ENCODE measurements at places on chromosomes 5 and 9.

GRCh38 chr5:179044765-179045164 is 15.4 kb upstream of the ZNF354C start:
- no peak for DNase-seq

GRCh38 chr9:91900797-91901177 is 49.2 kb downstream of the ROR2 start:
- DNase-seq: no peak

- DNase-seq: no peak
Observed at GRCh38 chr9:35035851-35036701, 36.3 kb downstream of the VCP start.

GRCh38 chr9:72254901-72255545 is 105.8 kb downstream of the GDA start:
- no peak for DNase-seq

DNA sequence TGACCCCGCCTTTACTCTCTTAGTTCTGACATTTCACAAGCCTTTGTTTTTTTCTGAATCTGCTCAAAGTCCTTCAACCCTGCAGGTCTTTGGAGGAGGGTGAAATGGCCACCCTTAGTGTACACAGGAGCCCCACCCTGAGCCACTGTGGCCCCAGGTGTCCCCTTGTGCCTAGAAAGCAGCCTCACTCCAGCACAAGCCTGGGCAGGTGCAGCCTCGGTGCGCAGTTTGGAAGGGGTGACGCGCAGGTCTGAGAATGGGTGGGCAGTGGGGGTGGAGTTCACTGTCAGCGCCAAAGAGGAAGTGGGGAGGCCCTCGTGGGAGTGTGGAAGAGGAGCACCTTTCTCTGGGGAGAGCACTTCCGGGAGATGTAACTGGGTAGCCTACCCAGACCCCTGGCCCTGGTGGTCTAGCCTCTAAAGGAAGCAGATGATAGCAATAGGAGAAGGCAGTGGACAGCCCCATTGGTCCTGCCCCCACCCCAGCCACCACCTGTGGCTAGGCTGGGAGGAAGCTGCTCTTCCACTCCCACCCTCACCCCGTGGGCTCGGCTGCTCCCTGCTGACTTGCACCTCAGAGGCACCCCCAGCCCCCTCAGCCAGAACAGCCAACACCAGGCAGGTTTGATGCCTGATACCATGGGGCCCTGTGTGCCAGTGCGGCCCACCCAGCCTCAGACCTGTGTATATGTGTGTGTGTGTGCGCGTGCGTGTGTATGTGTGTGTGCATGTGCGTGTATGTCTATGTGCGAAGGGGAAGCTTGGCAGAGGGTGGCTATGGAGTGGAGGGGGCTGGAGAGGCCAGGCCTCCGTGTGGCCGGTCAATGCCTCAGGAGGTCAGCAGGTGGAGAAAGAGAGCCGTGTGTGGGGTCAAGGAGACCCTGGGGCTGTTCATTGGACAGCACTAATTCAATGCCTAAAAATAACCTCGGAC is 16.8 kb upstream of the DAB2IP start:
- no peak for DNase-seq

DNA sequence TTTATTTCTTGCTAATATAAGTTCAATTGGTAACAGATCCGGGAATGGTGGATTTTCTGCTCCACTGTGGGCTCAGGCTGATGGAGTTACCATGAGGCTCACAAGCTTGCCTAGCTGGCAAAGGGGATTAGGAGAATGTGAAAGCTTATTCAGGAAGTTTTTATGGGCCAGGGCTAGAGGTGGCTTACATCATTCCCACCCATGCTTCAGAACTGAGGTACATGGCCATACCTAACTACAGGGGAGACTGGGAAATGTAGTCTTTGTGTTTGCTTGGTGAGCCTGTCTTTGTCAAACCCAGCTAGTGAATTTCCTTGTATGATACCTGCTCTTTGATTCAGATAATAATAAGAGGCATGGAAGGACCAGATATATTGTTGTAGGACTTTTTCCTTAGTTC is 105.9 kb upstream of the DHFR start:
- DNase-seq: no peak

- no peak for DNase-seq
Observed at GRCh38 chr5:62029303-62029702, 276.7 kb upstream of the KIF2A start.

DNA sequence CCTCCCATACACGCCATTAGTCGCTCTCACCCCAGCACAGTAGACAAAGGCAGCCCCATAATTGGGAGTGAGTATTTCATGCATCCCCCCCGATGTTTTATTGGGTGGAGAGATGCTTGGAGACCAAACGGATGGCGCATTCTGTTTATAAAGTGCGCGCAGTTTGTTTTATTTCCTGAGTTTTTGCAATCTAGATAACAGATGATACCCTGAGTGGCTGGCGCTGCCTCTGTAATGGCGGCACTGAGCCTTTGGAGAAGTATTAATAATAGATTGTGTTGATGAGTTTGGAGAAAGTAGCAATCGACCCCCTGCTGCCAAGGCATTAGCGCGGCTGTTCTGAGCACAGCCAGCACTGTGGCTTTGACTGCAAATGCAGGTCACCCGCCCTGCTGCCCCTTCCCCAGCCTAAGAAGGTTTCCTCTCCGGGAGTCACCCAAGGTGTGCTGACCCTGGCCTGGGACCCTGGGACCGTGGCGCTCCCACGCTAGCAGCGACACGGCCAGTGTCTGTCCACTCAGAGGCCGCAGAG is 74.3 kb downstream of the LMX1B start:
- no peak for DNase-seq

DNA sequence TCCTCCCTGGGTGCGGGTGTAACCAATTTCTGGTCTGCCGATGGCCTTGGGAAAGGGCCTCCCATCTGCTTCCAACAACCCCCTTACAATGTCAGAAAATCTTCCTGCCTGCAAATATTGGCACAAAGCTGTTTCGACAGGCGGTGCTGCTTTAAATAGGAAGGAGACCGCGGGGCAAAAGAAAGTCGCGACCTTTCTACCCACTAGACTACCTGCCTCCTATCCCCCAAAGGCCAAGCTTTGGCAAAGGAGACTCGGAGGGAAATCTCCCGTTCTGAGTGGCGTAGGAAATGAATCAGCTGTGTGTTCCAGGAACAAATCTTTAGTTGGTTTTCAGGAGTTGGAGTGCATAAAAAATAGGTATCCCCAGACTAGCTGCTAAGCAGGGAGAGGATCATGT is 36.8 kb upstream of the NFIB start:
- no peak for DNase-seq

DNA sequence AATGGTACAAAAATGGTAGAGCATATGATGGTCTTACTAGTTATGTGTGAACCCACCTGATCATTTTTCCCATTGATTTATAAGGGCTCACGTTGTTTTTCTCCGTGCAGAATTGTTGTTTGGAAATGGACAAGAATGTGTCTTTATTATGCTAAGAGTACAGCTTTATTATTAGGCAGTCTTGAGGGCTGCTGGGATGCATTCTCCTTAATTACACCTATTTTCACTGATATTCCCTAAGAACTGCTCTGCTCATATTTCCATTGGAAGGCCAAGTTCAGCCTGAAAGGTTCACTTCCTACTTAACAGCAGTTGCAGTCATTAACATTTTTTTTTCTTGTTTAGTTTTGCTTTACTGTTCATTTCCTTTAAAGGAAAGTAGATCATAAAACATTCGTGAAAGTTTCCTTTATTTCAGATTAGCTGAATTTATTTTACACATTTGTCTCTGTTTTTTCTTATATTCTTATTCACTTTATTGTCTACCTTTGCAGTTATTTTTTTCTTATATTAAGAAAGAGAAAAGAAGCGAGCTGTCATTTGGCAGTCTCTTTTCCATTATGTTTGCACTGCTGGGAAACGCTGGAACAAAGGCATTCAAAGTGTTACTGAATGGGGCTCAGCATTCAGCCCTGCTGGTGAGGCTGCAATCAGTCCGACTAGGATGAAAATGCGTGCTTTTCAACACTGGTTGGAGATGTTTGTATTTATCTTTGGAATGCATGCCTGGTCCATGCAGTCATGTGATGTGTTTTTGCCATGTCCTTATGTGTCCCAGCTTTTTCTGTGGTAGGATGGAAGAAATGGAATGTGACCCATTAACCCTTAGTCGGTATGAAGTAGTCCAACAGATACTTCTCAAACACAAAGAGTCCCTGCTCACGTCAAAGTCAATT is 602.7 kb upstream of the ZNF608 start:
- no peak for DNase-seq

GRCh38 chr5:155091768-155092717 is 78.5 kb downstream of the KIF4B start:
- no peak for DNase-seq

GRCh38 chr9:70835323-70835722 is 286.1 kb downstream of the TRPM3 start:
- no peak for DNase-seq

- no peak for DNase-seq
Observed at GRCh38 chr5:57119031-57119430, 54.8 kb upstream of the GPBP1 start.

DNA sequence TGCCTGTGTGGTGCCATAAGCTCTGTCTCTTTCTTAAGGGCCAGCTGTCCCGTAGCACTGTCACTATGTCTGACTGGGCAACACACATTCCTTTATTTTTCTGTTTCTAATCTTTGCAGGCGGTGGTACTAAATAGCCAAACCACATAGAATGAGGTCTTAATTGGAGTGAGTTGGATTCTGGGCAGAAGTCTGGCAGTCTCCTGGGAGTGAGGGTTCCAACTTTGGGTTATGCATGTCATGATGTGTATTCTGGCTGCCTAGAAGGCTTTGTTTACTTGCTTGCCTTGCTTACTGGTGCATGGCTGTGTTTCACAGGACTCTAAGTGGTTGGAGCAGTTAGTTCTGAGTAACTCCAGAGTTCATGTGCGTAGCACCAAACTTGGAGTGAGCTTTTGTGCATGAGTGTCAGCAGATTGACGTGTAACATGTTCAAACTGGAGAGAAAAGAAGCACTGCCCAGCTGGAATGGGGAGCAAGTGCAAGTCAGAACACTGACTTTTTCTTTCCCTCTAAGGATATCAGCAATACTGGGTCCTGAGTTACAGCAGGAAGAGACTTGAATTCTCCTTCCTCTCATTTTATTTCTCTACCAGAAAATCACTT is 185.8 kb downstream of the PCSK1 start:
- DNase-seq: no peak

- no peak for DNase-seq
Observed at GRCh38 chr5:41918105-41918504, 7.0 kb upstream of the FBXO4 start.

DNA sequence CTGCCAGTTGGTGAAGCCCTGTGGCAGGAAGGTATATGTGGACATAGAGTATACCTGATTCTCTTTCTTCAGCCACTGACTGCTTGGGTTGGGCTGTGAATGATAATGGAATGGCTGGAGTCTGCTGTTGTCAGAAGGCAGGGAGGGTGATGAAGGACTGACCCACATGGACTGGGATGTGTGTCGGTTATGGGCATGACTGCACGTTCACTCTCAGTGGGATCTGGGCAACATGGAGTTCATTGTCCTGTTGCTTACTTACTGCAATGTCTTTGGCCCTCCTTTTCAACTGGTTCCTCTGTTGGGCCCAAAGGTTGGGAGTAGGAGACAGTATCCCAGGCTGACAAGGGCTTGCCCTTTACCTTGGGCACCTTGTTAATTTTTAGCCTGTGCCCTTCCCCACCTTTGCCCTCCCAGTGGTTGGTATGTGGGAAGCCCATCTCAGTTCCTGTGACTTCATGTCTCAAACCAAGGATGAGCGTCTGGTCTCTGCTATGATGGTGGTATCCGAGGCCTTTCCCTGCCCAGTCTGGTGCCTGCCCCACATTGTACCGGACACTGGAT is 34.6 kb downstream of the FAXDC2 start:
- no peak for DNase-seq

GRCh38 chr5:137507150-137507549 is 8.0 kb upstream of the SPOCK1 start:
- DNase-seq: no peak

- DNase-seq: no peak
Observed at GRCh38 chr9:113293285-113293878, 9.8 kb downstream of the RNF183 start.

GRCh38 chr5:71884926-71885325 is 165.9 kb downstream of the CARTPT start:
- peak; percentile 53 for DNase-seq

DNA sequence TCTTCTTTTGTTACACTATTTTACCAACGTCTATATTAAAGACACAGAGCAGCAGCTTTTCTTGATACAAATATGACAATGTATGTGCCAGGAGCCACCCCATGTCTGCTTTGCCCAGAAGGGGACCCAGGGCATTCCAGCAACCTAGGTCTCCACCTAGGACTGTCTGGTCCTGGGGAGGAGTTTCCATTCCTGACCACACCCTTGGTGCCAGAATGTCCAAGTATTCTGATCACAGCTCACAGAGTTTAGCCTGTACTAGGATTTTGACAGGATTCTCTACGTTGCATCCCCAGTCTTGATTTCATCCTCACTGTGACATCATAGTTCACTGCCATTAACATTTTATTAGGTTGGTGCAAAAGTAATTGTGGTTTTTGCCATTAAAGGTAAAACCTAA is 224.7 kb downstream of the SREK1 start:
- DNase-seq: no peak

GRCh38 chr5:113317636-113318035 is 117.2 kb downstream of the TSSK1B start:
- DNase-seq: no peak

DNA sequence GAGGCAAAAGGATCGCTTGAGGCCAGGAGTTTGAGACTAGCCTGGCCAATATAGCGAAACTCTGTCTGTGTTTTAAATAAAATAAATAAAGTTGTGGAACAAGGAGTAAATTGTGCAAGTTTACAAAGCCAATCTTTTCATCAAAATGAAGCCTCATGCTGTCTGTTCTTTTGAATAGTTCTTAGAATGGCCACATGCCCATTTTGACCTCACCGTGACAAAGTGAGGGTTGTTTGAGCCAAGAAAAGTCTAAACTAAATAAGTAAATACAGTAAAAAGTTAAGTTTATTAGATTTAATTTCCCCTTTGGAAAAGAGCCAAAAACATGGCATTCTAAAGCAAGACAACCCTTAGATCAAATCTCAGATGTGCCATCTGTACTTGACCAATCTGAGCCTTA is 165.7 kb downstream of the NDUFS4 start:
- DNase-seq: no peak

GRCh38 chr5:85813146-85813545 is 804.6 kb upstream of the COX7C start:
- DNase-seq: no peak

- DNase-seq: no peak
Observed at GRCh38 chr5:137185193-137185592, 313.9 kb downstream of the SPOCK1 start.

- no peak for DNase-seq
Observed at GRCh38 chr9:100286257-100286656, 66.5 kb downstream of the TEX10 start.
